B cell (primary cell): ENCODE measurements at places on chromosomes 7 and 10.

- DNase-seq: no peak
Measured at GRCh38 chr7:149321978-149322541, 60.1 kb downstream of the ZNF783 start.

DNA sequence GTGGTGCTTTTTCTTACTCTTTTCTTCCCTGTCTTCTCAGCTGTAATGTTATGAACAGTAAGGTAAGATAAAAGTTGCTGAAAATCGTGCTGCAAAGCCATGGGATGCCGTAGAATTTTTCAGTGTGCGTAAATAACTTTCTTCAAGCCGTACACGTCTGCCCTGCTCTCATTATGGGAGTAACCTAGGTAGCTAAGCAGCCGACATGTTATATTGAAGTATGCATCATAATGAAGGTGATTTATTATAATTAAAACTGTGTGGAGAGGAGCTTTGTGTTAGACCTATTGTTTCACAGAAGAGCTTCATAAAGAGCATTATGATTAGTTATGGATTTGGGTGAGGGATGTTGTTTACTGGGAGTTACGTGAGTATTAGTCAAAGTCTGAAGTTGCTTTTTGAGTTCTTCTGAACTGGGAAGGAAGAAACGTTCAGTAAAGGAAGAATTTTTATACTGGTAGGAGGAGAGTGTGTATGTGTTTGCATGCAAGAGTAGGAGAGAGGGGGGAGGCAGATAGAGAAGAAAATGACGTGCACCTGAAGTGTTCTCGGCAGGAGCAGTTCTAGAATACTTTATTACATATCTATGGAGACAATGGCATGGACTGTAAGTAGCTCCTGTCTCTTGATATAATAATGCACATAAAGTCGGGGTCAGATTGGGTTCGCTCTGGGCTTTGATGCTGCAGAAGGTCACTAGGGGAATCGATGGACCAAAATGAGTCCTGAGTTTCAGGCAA lies 56.3 kb downstream of the POU6F2 start:
- DNase-seq: no peak

GRCh38 chr7:95619921-95620320 lies 23.6 kb upstream of the PDK4 start:
- no peak for DNase-seq

DNA sequence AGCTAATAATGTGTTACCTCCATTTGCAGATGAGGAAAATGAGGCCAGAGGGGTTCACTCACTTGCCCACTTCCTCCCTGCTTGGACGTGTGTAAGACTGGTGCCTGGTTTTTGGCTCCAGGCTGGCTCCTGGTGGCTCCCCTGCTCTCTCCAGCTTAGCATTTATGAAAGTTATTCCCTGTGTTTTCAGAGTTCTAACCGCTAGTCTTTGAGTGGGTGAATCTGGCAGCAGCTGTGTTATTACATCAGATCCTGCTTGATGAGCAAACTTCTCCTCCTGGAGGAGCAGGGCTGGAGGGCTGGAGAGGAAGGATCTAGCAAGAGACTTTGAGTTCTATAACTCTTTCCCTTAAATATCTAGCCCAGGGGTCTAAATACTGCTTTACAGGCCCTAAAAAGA lies 80.9 kb upstream of the AGBL3 start:
- DNase-seq: no peak

DNA sequence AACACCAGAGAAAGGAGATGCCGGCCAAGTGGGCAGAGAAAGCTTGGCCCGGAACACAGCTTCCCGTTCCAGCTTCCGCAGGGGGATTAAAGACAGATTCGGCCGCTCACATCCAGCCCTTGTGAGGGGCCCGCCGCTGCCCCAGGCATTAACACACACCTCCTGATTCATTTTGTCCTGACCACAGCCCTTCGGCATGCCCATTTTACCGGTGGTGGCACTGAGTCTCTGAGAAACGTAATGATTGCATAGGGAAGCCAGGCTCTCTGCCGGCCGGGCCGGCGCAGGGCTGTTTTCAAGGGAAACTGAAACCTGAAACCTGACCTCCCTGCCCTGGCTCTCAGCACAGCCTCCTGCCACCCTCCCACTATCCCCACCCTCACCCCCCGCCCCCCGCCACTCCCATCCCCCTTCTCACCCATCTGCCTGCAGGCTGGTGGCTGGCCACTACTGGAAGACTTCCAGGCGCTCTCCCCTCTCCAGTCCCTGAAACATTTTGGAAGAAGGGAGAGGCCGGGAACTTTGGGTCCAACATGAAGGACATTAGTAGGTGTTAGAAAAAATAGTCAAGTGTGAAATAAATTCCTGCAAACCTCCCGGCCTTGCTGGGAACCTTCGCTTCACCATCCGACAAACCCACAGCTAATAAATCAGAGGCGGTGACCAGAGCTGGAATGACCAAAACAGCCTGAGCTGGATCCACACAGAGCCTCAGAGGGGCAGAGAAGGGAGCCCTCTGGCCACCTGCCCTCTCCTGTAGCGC lies 83.5 kb upstream of the CUX1 start:
- DNase-seq: no peak

- no peak for DNase-seq
Measured at GRCh38 chr10:103980288-103980906, 13.5 kb downstream of the SLK start.

DNA sequence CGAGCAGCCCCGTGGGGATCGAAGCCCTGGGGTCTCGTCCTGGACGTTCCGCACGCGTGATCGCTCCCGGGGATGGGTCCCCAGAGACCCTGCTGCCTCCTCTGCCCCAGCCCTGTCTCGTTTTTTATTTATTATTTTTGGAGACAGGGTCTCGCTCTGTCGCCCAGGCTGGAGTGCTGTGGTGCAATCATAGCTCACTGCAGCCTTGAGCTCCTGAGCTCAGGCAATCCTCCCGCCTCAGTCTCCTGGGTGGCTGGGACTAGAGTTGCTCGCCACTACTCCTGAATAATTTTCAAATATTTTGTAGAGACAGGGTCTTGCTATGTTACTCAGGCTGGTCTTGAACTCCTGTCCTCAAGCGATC lies 319 bp upstream of the STX1A start:
- DNase-seq: no peak

GRCh38 chr7:155382802-155383171 lies 75.1 kb upstream of the EN2 start:
- DNase-seq: no peak

- no peak for DNase-seq
Measured at GRCh38 chr7:53983480-53983879, 558.7 kb upstream of the VSTM2A start.

- no peak for DNase-seq
Measured at GRCh38 chr7:19146699-19147098, 1.5 kb upstream of the FERD3L start.

GRCh38 chr7:129886167-129886817 lies 66.5 kb downstream of the UBE2H start:
- DNase-seq: no peak

GRCh38 chr7:106589198-106589879 lies 71.6 kb downstream of the CCDC71L start:
- DNase-seq: no peak

DNA sequence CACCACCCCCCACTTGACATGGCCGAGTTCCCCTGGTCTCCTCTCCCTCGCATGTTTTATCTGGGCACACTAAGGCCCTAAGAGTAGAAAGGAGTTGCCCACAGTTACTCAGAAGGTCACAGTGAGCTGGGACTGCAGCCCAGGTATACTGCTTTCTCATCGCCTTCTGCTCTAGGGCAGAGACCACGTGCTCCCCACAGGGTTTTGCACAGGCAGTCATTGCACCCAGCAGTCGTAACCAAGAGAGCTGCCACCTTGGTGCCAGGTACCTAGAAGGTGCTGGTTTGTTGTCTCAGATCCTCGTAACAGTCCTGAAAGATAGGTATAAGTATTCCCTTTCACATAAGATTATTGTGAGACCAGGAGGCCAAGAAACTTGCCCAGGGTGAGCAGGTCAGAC lies 1.8 kb downstream of the MINDY4 start:
- DNase-seq: no peak

GRCh38 chr10:110141185-110141584 lies 66.2 kb upstream of the MXI1 start:
- DNase-seq: no peak

DNA sequence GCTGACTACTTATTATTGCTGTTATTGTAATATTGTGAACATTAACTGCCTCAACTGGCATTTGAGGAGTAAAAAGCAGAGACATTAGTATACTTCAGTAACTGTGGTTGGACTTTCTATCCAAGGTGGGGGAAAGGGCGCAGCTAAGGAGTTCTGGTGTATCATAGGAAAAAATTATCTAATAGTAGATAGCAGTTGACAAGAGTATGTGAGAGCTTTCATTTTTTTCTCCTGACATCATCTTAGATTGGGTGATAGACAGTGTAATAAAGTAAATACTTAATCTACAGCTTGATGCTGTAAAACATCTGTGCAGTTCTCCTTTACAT lies 68.9 kb downstream of the PHTF2 start:
- no peak for DNase-seq
